Skin of body (tissue), 3 donors: ENCODE measurements at places on chromosomes 7 and 10. TPM values are rescaled to one million over a fixed set of nuclear protein-coding genes. Genes with fewer than 3 reads are reported as not detected.

DNA sequence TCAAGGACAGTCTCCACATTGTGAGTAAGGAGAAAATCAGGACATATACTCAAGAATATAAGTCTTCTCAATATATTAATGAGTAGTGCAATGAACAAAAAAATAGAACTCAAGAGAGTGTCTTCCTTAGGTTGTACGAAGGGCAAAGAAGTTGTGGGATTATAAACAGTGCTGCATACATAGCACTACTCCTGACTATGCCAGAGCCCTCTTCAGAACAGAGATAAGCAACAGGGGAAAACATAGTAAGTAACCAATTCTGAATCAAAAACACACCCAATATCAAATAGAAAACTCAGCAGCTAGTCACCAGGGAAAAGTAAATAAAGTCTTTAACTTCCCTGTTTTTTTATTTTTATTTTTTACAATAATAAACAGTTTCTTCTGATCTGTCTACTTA is 10.6 kb downstream of the ARHGAP21 start:
- no peak for DNase-seq

The PON1 gene
- 0.10 TPM for total RNA-seq

The MSS51 gene
- total RNA-seq = 9.1 TPM

DNA sequence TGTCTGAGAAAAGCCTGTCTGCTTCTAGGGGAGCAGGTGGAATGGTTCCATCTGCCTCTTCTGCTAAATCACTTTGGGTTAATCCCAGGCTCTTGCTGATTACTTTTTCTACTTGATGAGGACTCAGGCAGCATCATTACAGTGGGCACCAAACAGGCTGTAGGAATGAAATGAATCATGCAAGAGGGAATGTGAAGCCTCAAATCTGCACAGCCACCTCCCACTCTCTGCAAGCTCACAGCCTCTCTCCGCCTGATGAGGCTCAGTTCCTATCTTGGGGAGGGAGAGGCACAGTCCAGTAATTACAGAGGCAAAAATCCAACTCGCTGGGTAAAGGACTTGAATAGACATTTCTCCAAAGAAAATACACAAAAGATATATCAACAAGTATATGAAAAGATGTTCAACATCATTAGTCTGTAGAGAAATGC is 34.0 kb downstream of the HSPA12A start:
- no peak for DNase-seq

DNA sequence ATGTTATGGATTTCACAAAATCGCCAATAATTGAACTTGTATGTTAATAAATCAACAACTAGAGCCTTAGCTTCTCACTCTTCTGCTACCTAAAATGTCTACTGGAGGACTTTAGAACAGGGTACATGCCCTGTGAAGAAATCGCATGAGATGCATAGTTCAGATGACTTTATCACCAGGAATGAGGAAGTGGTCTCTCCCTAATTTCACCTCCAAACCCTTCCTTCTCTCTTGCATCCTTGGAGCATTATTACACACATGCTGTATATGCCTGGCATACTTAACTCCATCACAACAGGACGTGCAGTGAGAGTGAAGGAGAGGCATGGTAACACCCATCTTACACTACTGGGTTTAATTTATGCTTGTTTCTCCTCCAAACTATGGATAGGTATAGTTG is 27.8 kb downstream of the RHEB start:
- no peak for DNase-seq
